SW 1271 (cell line): ENCODE measurements at places on chromosomes 4 and X.
A peak's percentile ranks its signal among the peaks of the same experiment; 100 is the strongest.

- peak; percentile 48 for DNase-seq
Observed at GRCh38 chr4:2364654-2365053, 53.8 kb downstream of the ZFYVE28 start.

DNA sequence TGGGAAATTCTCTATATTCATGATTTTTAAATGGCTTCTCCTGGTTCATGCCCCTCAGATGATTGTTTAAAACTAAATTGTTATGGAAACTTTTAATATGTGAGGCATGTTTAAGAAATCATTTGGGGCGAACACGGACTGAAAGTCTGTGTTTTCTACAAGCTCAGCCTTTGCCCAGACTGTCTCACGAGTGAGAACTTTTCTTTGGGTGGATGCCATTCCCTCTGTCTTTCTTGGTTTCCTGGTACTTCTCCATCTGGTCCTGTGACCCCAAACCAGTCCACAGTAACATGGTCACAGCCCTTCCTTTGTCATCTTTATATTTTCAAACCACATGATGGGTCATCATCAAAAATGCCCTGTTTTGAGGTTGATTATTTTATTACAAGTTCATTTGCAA is 186.6 kb upstream of the GNPDA2 start:
- no peak for DNase-seq

GRCh38 chr4:76622717-76623116 is 187.7 kb downstream of the SHROOM3 start:
- DNase-seq, result no peak

DNA sequence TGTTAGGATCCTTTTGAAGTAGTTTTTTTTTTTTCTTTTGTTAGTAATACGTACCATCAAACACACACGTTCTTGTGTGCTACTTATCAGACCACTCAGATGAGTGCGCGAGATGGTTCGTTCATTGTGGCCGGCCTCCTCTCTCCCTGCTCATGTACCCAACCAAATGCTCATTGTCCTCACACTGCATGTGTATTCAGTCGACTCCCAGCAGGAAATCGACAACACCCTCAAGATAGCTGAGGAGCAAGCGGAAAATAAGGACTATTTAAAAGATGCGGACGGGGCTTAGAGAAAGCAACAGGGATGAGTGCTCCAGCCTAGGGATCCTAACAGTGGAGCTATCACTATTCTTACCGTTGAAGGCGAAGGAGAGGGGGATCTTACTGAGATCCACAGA is 72.9 kb upstream of the GUCY1A1 start:
- no peak for DNase-seq

DNA sequence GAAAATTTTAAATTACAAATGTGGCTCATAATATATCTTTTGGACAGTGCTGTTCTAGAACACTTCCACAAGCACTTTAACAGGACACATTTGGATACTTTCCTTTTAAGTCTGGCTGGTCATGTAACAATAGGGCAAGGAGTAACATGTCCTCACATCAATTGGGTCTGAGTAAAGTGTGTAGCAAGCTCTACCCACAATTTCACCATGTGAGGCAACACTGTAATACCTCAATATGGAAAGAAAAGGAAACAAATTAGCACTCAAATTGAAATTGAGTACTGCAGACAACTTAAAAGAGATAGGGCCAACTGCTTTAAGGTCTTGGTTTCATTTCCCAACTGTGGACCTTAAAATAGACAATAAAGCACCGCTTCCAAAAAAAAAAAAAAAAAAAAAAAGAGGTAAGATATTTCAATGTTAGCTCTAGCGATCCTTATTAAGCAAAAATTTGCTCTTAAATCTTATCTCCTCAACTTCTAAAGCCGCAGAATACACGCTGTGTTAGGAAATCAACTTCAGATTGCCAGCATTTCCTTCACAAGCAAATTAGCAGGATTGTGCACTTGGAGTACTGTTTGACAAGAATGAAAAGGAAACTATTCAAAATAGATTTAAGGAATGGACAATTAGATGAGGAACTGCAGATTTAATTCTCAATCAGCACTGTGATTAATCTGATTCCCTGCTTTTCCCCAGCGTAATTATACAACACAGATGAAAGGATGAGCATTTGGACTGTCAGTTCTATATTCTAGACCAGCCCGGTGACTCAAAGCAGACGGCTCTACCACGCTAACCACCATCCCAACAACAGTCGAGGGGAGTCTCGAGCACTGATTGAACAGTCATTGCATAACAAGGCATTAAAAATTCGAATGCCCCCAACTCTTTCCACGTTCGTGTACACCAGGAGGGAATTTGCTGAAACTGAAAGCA is 1.6 kb downstream of the CASK start:
- no peak for DNase-seq

- no peak for DNase-seq
Observed at GRCh38 chrX:52341493-52341892, 27.3 kb upstream of the XAGE2 start.

GRCh38 chr4:117640836-117641235 is 393.4 kb upstream of the NDST3 start:
- DNase-seq, result no peak

GRCh38 chr4:104693601-104694201 is 199.0 kb upstream of the CXXC4 start:
- no peak for DNase-seq

DNA sequence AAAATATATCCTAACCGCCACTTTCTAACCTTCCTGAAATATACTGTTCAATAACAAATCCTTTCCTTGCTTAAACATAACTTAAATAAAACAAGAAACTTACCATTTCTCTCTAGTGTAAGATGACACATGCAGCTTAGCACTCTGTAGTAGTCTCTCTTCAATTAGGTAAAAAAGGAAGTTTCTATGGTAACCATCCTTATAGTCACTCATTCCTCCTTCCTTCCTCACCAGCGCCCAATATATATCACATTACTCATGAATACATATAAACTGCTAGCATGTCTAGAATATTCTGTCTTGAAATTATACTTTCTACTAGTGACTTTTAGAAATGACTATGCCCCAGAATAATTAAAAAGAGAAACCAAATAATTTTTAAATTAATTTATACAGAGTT is 112.2 kb downstream of the SNCA start:
- no peak for DNase-seq

DNA sequence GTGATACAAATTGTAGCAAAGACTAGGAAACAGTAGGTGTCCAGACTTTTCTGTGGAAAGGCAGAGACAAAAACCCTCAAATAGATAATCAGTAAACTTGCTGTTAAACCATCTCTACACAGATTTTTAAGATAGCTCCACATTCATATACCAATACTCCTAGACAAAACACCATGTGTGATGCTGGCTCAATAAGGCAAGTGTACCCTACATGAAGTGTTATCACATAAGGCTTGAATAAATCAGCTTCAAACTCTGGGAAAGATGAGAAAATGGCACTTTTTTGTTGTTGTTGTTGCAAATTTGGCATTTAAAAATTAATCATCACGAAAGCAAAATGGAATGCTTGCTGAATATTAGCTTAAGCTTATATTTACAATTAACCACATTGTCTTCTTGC is 45.1 kb downstream of the DRD5 start:
- no peak for DNase-seq

- no peak for DNase-seq
Observed at GRCh38 chrX:46561824-46562657, 11.5 kb upstream of the CHST7 start.

- no peak for DNase-seq
Observed at GRCh38 chr4:72311291-72311690, 257.7 kb downstream of the ADAMTS3 start.

- DNase-seq, result no peak
Observed at GRCh38 chr4:147160908-147161513, 215.3 kb upstream of the TTC29 start.

GRCh38 chr4:14827111-14827510 is 175.2 kb upstream of the CPEB2 start:
- DNase-seq, result no peak
